ENCODE measurements at places on chromosomes 1 and 21. TPM values are rescaled to one million over a fixed set of nuclear protein-coding genes. Genes with fewer than 3 reads are reported as not detected.
A peak's percentile ranks its signal among the peaks of the same experiment; 100 is the strongest.

- DNase-seq: no peak
- H3K4me1 ChIP-seq: peaks cover 36% of the 10 kb centered on the region
- H3K27ac ChIP-seq: no peak overlapping the region
Measured at GRCh38 chr1:204286831-204287421, 72.8 kb downstream of the PLEKHA6 start.

DNA sequence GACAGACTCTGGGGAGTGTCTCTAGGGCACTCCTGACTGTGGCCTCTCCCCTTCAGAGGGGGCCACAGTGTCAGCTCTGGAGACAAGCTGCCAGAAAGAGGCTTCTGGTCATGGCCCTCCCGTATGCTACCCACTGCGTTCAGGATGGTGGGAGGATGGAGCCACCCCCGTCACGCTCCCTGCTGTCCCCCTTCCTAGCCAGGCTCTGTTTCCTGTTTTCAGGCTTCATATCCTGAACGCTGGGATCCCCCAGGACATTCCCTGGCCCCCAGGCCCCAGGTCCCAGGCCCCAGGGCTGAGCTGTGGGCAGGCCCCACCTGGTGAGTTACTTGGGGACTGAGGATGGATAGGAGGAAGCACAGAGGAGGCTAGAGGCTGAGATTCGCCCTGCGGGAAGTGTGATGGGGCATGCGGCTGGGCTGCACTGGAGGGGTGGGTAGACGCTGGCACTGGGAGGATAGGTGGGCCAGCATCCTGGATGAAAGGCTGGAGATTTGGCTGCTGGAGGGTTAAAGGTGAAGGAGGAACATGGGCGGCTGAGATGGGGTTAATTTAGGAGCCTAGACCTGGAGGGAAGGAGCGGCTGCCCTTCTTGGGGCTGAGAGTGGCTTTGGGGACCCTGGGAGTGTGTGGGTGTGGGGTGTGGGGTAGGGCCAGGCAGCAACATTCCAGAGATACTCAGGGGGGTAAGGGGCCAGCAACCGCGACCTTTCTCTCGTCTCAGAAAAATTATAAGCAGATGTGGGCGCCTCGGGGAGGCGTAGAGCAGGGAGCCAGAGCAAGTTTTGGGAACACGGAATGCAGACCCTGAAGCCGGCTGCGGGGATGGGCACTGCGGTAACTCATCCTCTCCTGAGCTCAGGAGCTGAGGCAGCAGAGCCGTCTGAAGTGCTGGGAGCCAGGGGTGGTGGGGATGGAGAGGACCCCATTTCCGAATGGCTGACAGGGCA is 8.7 kb downstream of the PEAR1 start:
- no peak overlapping the region for H3K27ac ChIP-seq
- DNase-seq: no peak
- H3K36me3 ChIP-seq: no peaks in the 10 kb centered on the region
- no peak overlapping the region for H3K4me3 ChIP-seq
- H3K27me3 ChIP-seq: 0 out of 2 replicates have a peak, but pooled peaks cover 3% of the 10 kb centered on the region

DNA sequence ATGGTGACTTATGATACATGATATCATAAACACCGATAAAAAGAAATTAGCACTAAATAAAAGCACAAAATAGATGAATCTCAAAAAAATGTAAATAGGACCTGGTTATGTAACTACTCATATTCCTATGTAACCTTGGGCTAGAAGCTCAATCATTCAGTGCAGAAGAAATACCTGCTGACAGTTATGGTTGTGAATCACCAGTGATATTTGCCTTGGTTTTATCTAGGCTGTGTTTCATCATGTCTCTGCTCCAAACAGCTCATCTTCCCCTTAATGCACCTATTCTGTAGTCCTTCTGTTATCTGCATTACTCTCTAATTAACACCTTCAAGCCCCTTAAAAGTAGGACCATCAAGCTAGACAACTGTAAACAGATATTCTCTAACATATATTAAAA is 16.3 kb upstream of the PIGC start:
- peaks cover 12% of the 10 kb centered on the region for H3K4me1 ChIP-seq
- DNase-seq: no peak
- no peaks in the 10 kb centered on the region for H3K27me3 ChIP-seq
- no peaks in the 10 kb centered on the region for H3K36me3 ChIP-seq
- no peak overlapping the region for H3K4me3 ChIP-seq

GRCh38 chr1:205492774-205493173 is 11.7 kb upstream of the CDK18 start:
- no peak overlapping the region for H3K27ac ChIP-seq
- H3K36me3 ChIP-seq: no peaks in the 10 kb centered on the region
- H3K4me1 ChIP-seq: peaks cover 18% of the 10 kb centered on the region
- 0 out of 2 replicates have a peak, but pooled peaks cover 11% of the 10 kb centered on the region for H3K27me3 ChIP-seq

DNA sequence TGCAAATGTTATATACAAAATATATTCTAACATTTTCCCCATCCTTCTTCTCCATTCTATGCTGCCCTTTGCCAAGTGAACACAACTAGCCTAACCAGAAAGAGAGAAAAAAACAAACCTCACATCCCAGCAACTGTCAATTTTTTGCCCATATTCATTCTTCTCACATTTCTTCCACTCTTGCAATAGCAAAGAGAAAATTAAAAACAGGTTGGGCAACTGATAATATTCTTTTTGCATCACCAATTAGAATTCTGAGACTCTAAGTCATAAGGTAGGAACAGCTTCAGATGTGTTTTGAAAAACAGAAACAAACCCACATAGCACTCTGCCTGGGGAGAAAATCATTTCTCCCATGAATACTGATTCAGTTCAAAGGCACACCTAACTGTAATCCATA is 25.2 kb upstream of the EXO1 start:
- H3K4me3 ChIP-seq: no peak overlapping the region
- no peak for DNase-seq
- no peaks in the 10 kb centered on the region for H3K36me3 ChIP-seq
- H3K4me1 ChIP-seq: no peaks in the 10 kb centered on the region

GRCh38 chr1:4856396-4856795 is 202.0 kb downstream of the AJAP1 start:
- no peaks in the 10 kb centered on the region for H3K27me3 ChIP-seq
- H3K4me3 ChIP-seq: no peak overlapping the region
- H3K27ac ChIP-seq: no peak overlapping the region
- no peak for DNase-seq

DNA sequence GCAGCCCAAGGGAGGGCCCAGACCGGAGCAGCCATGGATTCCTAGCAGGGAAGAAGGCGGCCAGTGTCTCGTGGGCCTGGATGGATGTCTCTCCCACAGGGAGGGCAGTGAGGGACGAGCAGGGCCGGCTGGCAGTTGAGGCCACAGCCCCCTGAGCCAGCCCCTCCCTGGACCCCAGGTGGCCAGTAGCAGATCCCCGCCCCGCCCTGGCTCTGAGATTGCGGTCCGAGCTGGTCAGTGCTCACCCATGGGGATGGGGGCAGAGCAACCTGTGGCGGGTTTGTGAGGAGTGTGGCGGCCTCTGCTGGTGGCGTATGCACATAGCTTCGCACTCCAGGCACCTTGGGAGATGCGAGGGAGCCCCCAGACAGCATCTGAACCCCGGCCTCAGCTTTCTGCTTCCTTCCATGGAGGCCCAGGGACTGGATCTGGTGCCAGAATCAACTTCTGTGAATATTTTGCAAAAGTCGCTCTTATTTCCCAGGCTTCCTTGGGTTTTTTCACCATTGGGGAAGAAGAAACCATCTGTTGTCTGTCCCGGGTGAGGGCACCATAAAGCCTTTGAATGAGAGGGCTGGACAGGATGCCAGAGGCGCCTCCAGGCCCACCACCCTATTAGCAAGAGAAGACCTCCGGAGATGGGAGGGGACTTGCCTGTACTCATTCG is 8.4 kb upstream of the KCNN3 start:
- H3K27ac ChIP-seq: no peak overlapping the region
- DNase-seq: peak; percentile 76
- no peak overlapping the region for H3K4me3 ChIP-seq
- H3K4me1 ChIP-seq: 0 out of 2 replicates have a peak, but pooled peaks cover 2% of the 10 kb centered on the region
- H3K36me3 ChIP-seq: no peaks in the 10 kb centered on the region

DNA sequence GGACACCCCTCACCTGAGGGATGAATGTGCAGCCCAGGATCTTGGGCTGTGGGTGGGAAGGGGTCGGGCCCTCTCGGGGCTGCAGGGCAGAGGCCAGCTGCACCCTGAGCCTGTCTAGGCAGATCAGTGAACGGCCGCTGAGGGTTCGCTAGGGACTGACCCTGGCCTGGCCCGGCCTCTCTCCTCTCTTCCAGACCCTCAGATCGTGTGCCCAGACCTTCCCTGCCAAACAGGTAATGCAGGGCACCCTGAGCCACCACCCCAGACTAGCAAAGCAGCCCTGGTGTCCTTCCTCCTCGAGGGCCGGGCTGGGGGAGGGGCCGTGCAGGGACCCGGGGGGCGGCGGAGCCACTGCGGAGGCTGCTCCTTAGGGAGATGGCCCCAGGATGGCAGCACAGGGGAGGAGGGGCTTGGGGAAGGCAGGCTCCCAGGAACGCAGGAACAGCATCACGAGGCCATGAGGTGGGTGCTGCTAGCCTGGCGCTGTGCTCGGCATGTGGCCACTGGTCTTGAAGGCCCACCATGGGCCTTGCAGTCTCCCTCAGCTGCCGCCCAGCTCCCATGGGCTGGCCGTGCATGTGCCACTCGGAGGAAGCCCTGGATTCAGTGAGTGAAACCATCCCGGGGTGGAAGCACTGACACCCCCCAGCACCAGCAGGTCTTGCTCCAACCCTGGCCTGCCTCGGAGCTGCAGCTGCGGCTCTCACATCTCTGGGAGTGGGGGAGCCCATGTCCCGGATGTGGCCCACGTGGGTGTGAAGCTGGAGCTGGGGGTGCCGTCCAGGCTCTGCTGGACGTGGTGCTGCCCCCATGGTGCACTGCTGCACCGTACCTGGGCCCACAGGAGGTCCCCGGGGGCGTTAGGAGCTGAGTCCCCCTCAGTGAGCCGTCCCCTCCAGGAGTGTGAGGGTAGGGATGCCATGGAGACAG is 28.7 kb downstream of the COL6A2 start:
- no peaks in the 10 kb centered on the region for H3K27me3 ChIP-seq
- DNase-seq: peak; percentile 1
- no peaks in the 10 kb centered on the region for H3K4me1 ChIP-seq
- no peak overlapping the region for H3K4me3 ChIP-seq

DNA sequence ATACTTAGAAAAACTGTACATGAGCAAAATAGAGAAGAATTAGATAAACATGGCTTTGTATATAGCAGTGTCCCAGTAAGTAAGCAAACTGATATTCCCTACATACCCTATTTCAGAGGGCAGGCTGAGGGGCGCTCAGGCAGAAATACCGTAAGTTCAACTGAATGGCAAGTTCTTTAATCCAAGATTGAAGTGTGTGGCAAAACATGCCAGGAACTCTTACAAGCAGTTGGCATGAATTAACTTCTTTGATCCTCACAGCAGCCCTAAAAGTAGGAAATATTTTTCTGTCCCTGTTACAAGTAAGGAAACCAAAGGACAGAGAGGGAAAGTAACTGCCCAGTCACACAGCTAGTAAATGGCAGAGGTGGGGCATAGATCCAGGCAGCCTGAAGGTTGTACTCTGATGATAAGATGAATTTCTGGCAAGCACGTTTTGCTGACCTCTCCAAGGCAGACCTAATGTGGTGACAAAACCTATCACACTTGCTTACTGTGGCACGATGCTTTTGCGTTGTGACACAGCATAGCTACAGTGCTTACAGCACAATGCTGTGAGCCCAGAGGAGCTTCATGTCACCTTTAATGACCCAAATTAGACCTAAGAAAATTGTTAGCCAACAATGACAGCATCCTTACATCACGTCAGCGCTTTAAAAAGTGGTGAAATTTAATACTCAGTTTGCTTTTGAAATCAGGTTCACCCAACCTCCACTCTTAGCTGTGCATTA is 35.0 kb upstream of the THEM4 start:
- H3K36me3 ChIP-seq: no peaks in the 10 kb centered on the region
- no peak overlapping the region for H3K4me3 ChIP-seq
- H3K27ac ChIP-seq: no peak overlapping the region
- no peaks in the 10 kb centered on the region for H3K27me3 ChIP-seq

- H3K27ac ChIP-seq: no peak overlapping the region
- no peaks in the 10 kb centered on the region for H3K4me1 ChIP-seq
- peak; percentile 20 for DNase-seq
- no peak overlapping the region for H3K4me3 ChIP-seq
Measured at GRCh38 chr1:117646007-117646811, 40.4 kb downstream of the TENT5C start.

DNA sequence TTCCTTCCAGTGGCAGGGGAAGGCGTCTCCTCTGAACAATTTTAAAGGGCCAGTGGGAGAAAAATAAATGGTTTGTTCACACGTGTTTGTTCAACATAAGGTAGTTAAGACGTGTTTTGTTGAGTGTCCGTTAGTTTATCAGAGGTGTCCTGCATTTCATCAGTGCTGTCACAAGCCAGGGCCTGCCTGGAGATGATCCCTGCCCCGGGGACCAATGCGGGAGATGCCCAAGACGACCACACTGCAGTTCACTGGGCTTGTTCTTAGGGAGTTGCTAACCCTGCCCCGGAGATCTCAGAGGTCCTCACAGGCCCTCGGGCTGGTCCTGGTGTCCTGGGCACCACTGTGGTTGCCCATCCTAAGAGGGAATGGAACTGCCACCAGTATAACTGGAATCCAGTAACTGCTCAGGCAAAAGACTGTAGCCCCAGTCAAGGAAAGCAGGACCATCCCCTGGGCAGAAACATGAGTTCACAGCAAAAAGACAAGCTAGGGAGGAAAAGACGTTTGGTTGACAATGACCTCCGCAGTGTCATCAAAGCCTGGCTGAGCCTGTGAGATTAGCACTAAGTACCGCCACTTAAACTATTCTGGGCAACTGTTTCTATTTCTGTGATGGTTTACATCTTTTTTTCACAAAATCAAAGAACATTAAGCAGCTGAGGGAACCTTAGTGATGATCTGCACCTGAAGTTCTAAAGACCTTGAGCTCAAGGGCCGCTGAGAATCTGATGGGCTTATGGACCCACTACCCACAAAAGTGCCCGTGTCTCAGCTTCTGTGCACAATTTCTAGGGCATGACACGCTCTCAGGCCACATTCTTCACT is 44.9 kb upstream of the LIN9 start:
- H3K4me3 ChIP-seq: no peak overlapping the region
- peaks cover 6% of the 10 kb centered on the region for H3K4me1 ChIP-seq
- H3K27me3 ChIP-seq: no peaks in the 10 kb centered on the region

GRCh38 chr1:240794046-240794843 is 182.3 kb upstream of the GREM2 start:
- H3K27ac ChIP-seq: no peak overlapping the region
- DNase-seq: no peak
- no peak overlapping the region for H3K4me3 ChIP-seq
- no peaks in the 10 kb centered on the region for H3K4me1 ChIP-seq

GRCh38 chr1:93616996-93617669 is 64.5 kb downstream of the BCAR3 start:
- no peak for DNase-seq
- no peaks in the 10 kb centered on the region for H3K36me3 ChIP-seq
- no peak overlapping the region for H3K27ac ChIP-seq

- no peaks in the 10 kb centered on the region for H3K36me3 ChIP-seq
- H3K27me3 ChIP-seq: peaks cover 3% of the 10 kb centered on the region
- DNase-seq: no peak
- H3K4me3 ChIP-seq: no peak overlapping the region
- H3K4me1 ChIP-seq: no peaks in the 10 kb centered on the region
- no peak overlapping the region for H3K27ac ChIP-seq
Measured at GRCh38 chr1:47226839-47227215, 5.2 kb downstream of the TAL1 start.

Gene LIN28A
- not detected for total RNA-seq

Gene CRNN
- not detected for total RNA-seq

Gene HCN3
- total RNA-seq: 1.6 TPM

Gene CD48
- not detected for total RNA-seq

Gene DPT
- not detected for total RNA-seq

Gene CITED4
- not detected for total RNA-seq
